ENCODE measurements at places on chromosomes 16 and 17. TPM values are rescaled to one million over a fixed set of nuclear protein-coding genes. Genes with fewer than 3 reads are reported as not detected.

The MPP3 gene
- 20.1 TPM for total RNA-seq

DNA sequence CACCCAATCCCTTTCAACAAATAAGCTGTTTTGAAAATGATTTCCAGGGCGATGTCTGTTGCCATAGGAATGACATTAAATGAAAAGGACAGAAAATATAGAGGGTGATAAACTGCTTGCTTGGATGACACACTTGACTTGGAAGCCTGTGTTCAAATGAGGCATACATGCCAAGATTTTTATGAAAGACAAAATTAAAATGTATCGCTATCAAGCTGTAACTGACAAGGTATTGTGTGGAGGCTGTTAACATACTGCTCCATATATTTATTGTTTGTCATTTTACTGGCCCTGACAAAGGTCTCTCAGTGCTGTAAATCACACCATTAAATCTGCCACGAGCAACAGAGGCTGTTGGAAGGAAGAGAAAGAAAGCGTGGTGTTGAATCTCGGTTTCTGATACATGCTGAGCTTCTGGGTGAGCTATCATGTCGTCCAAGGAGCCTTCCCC lies 456.2 kb upstream of the SALL1 start:
- no peaks in the 10 kb centered on the region for H3K4me1 ChIP-seq
- H3K27ac ChIP-seq: no peak overlapping the region

The ADAMTS18 gene
- total RNA-seq: not detected

The CRAMP1 gene
- 16.3 TPM for total RNA-seq

GRCh38 chr17:32143527-32143870 lies 1.2 kb downstream of the RHOT1 start:
- no peaks in the 10 kb centered on the region for H3K36me3 ChIP-seq
- H3K27ac ChIP-seq: peak overlapping the region; percentile 93
- DNase-seq: no peak
- H3K4me1 ChIP-seq: peaks cover 30% of the 10 kb centered on the region

The TBC1D3I gene
- not detected for total RNA-seq

DNA sequence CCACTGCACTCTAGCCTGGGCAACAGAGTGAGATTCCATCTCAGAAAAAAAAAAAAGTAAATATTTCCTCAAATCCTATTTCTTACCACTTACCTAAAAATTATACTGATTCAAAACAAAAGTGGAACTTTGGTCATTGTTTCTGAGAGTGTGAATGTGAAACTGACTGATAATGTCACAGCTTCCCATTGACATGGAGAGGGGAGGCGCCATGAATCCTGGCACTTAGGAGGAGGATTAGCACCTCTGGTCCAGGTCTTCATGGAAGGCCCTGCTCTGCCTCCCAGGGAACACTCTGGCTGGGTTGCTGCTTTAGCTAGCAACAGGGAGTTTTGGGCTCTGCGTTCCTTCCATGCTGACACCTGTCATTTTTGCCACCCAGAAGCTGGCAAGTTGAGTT lies 154.3 kb upstream of the SALL1 start:
- no peaks in the 10 kb centered on the region for H3K27me3 ChIP-seq
- H3K27ac ChIP-seq: no peak overlapping the region
- DNase-seq: no peak
- no peaks in the 10 kb centered on the region for H3K4me1 ChIP-seq
- H3K36me3 ChIP-seq: no peaks in the 10 kb centered on the region
- no peak overlapping the region for H3K4me3 ChIP-seq

The EME2 gene
- 87.0 TPM for total RNA-seq

GRCh38 chr16:49484451-49484849 lies 110.8 kb downstream of the C16orf78 start:
- peaks cover 8% of the 10 kb centered on the region for H3K4me1 ChIP-seq
- H3K4me3 ChIP-seq: no peak overlapping the region
- DNase-seq: peak; percentile 54
- H3K27ac ChIP-seq: peak overlapping the region; percentile 23
- H3K36me3 ChIP-seq: no peaks in the 10 kb centered on the region

GRCh38 chr16:60151987-60152386 lies 1417.9 kb upstream of the GOT2 start:
- H3K27ac ChIP-seq: no peak overlapping the region
- H3K4me1 ChIP-seq: no peaks in the 10 kb centered on the region
- DNase-seq: no peak
- H3K36me3 ChIP-seq: no peaks in the 10 kb centered on the region
- H3K27me3 ChIP-seq: no peaks in the 10 kb centered on the region

The TAT gene
- not detected for total RNA-seq

The PDE6G gene
- total RNA-seq: 1.7 TPM

The MEIOB gene
- 0.54 TPM for total RNA-seq

DNA sequence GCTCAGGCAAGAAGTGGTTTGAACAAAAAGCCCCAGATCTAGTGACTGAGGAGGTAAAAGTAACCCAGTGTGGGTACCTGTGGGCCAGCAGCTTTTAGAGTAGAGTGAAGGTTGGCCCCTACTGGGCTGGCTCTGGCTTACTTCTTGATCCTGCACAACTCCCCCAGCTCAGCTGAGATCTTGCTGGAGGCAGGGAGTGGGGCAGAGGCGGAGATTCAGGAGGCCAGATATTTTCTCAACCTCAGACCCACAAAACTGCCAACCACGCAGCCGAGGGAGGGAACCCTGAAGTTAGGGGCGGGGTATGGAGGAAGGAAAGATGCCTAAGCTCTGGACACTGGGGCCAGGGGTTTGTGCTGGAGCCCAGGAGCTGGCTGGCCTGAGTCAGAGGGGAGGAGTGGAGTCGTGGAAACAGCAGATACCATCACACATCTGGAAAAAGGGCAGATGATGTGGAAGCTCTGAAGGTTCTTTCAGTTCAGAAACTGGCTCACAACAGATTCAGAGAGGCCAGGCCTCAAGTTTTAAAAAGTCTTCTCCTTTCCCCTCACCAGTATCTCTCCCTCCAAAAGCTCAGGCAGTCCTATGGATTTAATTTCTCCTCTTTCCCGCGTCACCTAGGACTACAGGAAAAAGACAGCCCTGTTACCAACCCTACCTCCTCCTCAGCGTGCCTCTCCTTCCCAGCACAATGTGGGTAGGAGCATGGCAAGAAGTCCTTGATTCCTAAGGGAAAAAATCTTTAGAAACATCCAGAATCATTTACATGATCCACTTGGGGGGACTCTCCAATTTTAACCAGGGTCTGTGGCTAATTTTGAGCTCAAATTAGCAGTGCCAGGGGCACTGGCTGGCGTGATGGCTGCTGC lies 48.1 kb downstream of the MYO18A start:
- peaks cover 30% of the 10 kb centered on the region for H3K4me1 ChIP-seq
- no peak overlapping the region for H3K4me3 ChIP-seq
- H3K27ac ChIP-seq: no peak overlapping the region
- H3K27me3 ChIP-seq: no peaks in the 10 kb centered on the region

GRCh38 chr17:43839670-43840108 lies 6.7 kb upstream of the MPP3 start:
- no peak overlapping the region for H3K27ac ChIP-seq
- H3K4me3 ChIP-seq: no peak overlapping the region
- H3K36me3 ChIP-seq: no peaks in the 10 kb centered on the region

DNA sequence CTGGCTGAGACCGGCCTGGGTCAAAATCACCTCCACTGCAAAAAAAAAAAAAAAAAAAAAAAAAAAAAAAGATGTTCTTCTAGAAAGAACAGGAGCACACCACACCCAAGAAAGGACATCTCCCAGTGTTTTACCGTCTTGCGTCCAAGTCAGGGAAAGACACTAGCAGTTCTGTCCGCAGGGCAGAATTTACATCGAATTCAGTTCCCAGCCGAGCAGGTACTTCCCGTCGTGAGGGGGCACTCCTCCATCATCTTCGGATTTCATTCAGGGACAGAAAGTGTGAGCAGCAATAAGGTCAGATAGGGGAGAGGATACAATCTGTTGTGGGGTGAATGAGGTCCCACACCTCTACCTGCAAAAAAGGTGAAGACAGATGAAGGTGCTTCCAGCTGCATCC lies 574.7 kb downstream of the KCNJ18 start:
- no peaks in the 10 kb centered on the region for H3K4me1 ChIP-seq
- H3K36me3 ChIP-seq: no peaks in the 10 kb centered on the region
- H3K4me3 ChIP-seq: no peak overlapping the region
- H3K27ac ChIP-seq: no peak overlapping the region
- no peaks in the 10 kb centered on the region for H3K27me3 ChIP-seq

GRCh38 chr16:11955713-11956123 lies 9.3 kb upstream of the TNFRSF17 start:
- no peak overlapping the region for H3K27ac ChIP-seq
- no peak for DNase-seq
- H3K27me3 ChIP-seq: no peaks in the 10 kb centered on the region
- H3K4me1 ChIP-seq: no peaks in the 10 kb centered on the region
- H3K4me3 ChIP-seq: no peak overlapping the region
- no peaks in the 10 kb centered on the region for H3K36me3 ChIP-seq

DNA sequence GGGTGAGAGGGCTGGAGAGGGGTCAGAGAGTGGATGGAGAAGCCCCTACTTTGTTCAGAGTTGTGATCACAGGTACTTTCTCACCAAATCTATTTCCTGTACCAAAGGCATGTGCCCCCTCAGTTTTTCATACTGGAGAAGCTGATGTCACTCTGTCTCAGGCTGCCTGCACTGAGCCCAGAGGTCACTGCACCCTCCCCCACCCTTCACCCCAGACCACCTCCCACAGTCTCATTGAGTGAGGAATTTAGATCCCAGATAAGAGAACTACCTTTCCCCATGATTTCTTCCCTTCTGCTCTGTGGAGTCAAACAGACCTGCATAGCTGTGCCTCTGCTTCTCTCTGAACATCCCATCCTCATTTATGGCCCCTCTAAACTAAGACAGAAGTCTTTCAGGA lies 140.0 kb upstream of the IRX6 start:
- DNase-seq: no peak
- H3K36me3 ChIP-seq: no peaks in the 10 kb centered on the region
- H3K4me3 ChIP-seq: no peak overlapping the region
- peaks cover 10% of the 10 kb centered on the region for H3K4me1 ChIP-seq
- no peaks in the 10 kb centered on the region for H3K27me3 ChIP-seq
- no peak overlapping the region for H3K27ac ChIP-seq

GRCh38 chr17:46144246-46144645 lies 49.0 kb downstream of the KANSL1 start:
- H3K27me3 ChIP-seq: no peaks in the 10 kb centered on the region
- DNase-seq: no peak
- no peaks in the 10 kb centered on the region for H3K36me3 ChIP-seq
- H3K4me1 ChIP-seq: peaks cover 82% of the 10 kb centered on the region
- H3K27ac ChIP-seq: no peak overlapping the region
- no peak overlapping the region for H3K4me3 ChIP-seq

- peaks cover 32% of the 10 kb centered on the region for H3K4me1 ChIP-seq
- no peak for DNase-seq
- H3K4me3 ChIP-seq: no peak overlapping the region
- H3K36me3 ChIP-seq: peaks cover 13% of the 10 kb centered on the region
These were observed 5.8 kb downstream of the PDK2 start for GRCh38 chr17:50100921-50101345.

DNA sequence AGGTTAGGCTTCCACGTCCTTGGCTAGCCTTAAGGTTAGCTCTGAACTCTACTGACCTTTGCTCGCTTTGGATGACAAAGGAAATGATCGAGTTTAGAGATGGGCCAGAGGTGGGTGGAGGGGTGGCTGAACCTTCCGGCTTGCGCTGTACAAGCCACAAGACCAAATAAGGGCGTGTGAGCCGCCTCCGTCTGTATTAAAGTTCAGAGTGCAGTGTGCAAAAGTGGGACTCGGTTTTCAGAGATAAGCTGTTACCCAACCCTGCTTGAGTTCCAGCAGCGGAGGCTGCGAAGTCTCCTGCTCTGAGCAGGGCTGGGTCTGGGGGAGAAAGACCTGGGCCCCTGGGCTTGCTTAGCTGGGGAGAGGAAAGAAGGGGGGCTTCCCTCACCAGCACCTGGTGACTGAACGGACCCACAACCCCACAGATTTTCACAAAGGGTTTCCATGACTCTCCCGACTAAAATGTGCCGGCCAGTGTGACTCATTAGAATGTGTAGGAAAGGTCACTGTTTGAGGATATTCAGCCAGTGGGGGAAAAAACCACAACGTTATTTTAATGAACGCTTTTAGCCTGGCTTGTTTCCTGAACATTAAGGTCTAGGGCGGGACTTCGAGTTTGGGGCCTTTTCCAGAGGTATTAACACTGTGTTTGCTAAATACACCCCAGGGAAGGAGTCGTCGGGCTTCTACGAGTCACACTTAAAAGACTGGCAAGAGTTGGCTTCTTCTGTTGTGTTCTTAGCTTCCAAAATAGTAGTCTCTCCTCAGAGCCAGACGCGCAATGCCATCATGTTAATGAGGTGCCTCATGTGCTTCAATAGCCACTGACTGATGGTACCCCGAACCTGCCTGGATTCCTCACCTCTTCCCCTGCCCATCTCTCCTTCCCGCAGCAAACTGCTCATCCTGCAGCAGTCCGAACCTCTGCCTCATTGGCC lies 67.0 kb downstream of the CENPV start:
- peak overlapping the region; percentile 25 for H3K4me3 ChIP-seq
- DNase-seq: no peak
- H3K27ac ChIP-seq: peak overlapping the region; percentile 85
- H3K27me3 ChIP-seq: no peaks in the 10 kb centered on the region
- H3K4me1 ChIP-seq: peaks cover 31% of the 10 kb centered on the region

GRCh38 chr17:48023400-48024148 lies 14.0 kb downstream of the COPZ2 start:
- peaks cover 43% of the 10 kb centered on the region for H3K4me1 ChIP-seq
- no peaks in the 10 kb centered on the region for H3K36me3 ChIP-seq
- H3K4me3 ChIP-seq: peak overlapping the region; percentile 46
- H3K27me3 ChIP-seq: no peaks in the 10 kb centered on the region
- DNase-seq: peak; percentile 95

- H3K27ac ChIP-seq: peak overlapping the region; percentile 93
- DNase-seq: peak; percentile 88
- peak overlapping the region; percentile 84 for H3K4me3 ChIP-seq
- peaks cover 53% of the 10 kb centered on the region for H3K4me1 ChIP-seq
- H3K36me3 ChIP-seq: no peaks in the 10 kb centered on the region
These were observed 630 bp downstream of the GRB2 start for GRCh38 chr17:75404731-75405364.

The INCA1 gene
- total RNA-seq: 4.4 TPM

DNA sequence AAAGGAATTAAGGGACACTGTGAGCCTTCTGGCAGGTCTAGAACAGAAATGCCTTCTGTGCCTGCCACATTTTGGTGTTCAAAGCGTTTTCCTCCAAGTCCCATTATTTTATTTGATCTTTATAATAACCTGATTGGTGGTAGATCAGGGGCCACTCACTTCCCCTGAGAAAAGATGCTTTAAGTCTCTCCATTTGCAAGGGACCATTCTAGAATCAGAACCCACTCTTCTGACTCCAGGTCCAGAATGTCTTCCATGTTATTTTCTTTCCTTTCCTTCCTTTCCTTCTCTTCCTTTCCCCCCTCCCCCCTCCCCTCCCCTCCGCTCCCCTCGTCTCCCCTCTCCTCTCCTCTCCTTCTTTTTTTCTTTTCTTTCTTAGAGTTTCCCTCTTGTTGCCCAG lies 19.3 kb upstream of the CDC42EP4 start:
- H3K36me3 ChIP-seq: no peaks in the 10 kb centered on the region
- peaks cover 5% of the 10 kb centered on the region for H3K4me1 ChIP-seq
- no peak overlapping the region for H3K27ac ChIP-seq
- H3K4me3 ChIP-seq: no peak overlapping the region
- DNase-seq: no peak

- peaks cover 78% of the 10 kb centered on the region for H3K36me3 ChIP-seq
- H3K4me1 ChIP-seq: peaks cover 32% of the 10 kb centered on the region
- DNase-seq: no peak
- peak overlapping the region; percentile 0 for H3K27ac ChIP-seq
- no peaks in the 10 kb centered on the region for H3K27me3 ChIP-seq
These were observed 42.4 kb downstream of the NXPH3 start for GRCh38 chr17:49618028-49618611.

The ZSCAN10 gene
- not detected for total RNA-seq

All from upper lobe of left lung (tissue), 6 donors.